ENCODE measurements at places on chromosomes 4 and X.
A peak's percentile ranks its signal among the peaks of the same experiment; 100 is the strongest.

DNA sequence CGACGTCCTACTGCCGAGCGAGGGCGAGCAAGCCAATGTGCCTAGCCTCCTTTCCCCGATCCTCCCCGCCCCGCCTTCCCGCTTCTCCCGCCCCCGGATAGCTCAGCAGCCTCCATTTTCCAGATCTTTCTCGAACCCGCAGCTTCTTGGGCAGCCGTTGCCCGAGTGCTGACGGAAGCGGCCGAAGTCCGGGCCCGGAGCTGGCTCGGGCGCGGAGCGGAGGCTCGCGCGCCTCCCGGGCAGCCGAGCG is 172 bp upstream of the HSPA4L start:
- DNase-seq: peak; percentile 77

- no peak for DNase-seq
Measured at GRCh38 chr4:76494871-76495590, 60.0 kb downstream of the SHROOM3 start.

DNA sequence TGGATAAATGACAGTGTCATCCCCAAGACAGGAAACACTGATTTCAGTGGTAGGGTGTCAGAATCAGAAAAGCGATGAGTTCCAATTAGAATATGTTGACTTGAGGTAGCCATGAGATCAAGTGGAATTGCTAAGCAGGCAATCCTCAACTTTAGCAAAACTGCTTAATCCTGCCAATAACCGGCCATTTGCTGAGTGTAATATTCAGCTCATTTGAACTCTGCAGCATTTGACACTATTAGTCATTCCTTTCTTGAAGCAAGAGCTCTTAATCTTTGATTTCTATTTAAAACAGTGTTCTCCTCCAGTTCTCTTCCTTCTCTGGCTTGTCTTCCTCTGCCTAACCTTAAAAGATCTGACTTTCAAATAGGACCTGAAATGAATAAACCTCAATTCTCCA is 68.7 kb upstream of the DCLK2 start:
- peak; percentile 39 for DNase-seq

DNA sequence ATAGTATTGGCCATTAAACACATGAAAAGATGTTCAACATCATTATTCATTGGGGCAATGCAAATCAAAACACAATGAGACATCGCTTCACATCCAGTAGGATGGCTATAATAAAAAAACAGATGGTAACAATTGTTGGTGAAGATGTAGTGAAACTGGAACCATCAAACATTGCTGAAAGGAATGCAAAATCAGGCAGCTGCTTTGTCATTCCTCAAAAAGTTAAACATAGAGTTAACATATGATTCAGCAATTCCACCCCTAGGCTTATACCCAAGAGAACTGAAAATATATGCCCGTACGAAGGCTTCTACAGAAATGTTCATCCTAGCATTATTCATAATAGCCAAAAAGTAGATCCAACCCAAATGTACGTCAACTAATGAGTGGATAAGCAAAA is 144.0 kb upstream of the NAP1L5 start:
- DNase-seq: peak; percentile 60

DNA sequence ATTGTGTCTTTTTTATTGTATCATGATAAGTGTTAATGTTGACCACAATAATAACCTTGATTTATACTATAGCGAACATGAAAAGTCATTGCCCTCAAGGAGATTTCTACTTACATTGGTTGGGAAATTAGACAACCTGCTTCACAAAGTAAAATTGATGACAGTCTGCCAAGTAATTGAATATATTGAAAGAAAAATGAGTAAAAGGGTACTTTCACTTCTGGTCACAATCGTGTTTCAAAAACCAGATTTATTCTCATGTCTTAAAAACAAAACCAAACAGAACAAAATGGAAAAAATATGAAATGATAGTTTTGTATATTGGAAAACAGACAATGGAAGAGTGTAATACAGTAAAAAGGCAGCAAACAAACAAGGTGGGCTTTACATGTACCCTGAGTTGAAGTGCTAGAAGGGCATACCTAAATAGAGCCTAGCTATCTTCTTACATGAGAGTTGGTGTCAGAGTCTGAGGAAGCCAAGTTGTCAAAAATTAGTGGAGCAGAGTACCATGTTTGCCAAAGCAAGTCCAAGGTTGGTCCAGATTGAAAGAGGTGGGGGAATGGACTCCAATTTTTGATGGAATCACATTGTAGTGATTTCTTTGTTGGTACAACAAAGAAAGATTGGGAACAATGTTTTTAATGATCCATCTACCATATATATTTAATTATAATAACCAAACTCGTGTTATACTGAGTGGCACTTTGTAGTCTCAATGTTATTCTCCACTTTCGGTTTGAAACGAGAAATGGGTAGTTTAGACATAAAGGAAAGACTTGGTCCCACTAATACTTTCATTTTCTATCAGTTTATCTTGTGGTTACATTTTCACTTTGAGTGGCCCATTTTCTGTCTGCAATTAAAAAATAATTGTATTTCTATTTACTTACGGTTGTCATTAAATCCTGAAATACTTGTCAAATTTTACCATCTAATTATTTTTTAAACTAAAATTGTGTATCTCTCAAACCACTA is 775.6 kb downstream of the STIM2 start:
- DNase-seq: no peak

GRCh38 chr4:83241132-83241531 is 43.5 kb downstream of the COQ2 start:
- DNase-seq: no peak

Data from fibroblast of mammary gland (primary cell).